Fibroblast of the aortic adventitia (primary cell): ENCODE measurements at places on chromosomes 1 and 21. TPM values are rescaled to one million over a fixed set of nuclear protein-coding genes. Genes with fewer than 3 reads are reported as not detected.

The TPTE gene
- not detected in 2 replicates for total RNA-seq

The PTPN22 gene
- 0.99 and 1.6 TPM in 2 replicates for total RNA-seq

The OR2G6 gene
- not detected in 2 replicates for total RNA-seq

The OR10K1 gene
- total RNA-seq: not detected in 2 replicates

The TMEM52 gene
- total RNA-seq: 0.72 TPM in 1 of 2 replicates, not detected in the other

The CD101 gene
- total RNA-seq: 0.09 and 0.41 TPM in 2 replicates

The LAMC2 gene
- total RNA-seq: 2.0 and 2.8 TPM in 2 replicates

The CTSS gene
- total RNA-seq: 2.3 and 31.6 TPM in 2 replicates

The F3 gene
- 6.9 and 24.0 TPM in 2 replicates for total RNA-seq

The CFAP45 gene
- total RNA-seq: 0.27 and 1.4 TPM in 2 replicates

The OR6N1 gene
- 0.16 TPM in 1 of 2 replicates, not detected in the other for total RNA-seq

The MTMR11 gene
- total RNA-seq: 7.3 and 22.1 TPM in 2 replicates

The UBE2U gene
- not detected in 2 replicates for total RNA-seq

The AMY1C gene
- not detected in 2 replicates for total RNA-seq

The AQP10 gene
- total RNA-seq: not detected in 2 replicates

The SLC19A2 gene
- total RNA-seq: 6.0 and 7.7 TPM in 2 replicates

The BMP8A gene
- not detected in 2 replicates for total RNA-seq

The CADM3 gene
- total RNA-seq: 6.0 TPM in 1 of 2 replicates, not detected in the other

The MUTYH gene
- 7.7 and 16.8 TPM in 2 replicates for total RNA-seq

The UTS2 gene
- total RNA-seq: not detected in 2 replicates

The SFN gene
- 1.1 TPM in 1 of 2 replicates, not detected in the other for total RNA-seq

The TSSK3 gene
- 1.2 and 2.3 TPM in 2 replicates for total RNA-seq

The KRTAP12-2 gene
- not detected in 2 replicates for total RNA-seq

The SLC35F3 gene
- total RNA-seq: not detected in 2 replicates

The NID1 gene
- total RNA-seq: 26.7 and 68.1 TPM in 2 replicates

The ITLN1 gene
- 0.49 TPM in 1 of 2 replicates, not detected in the other for total RNA-seq

The PLD5 gene
- total RNA-seq: under 0.01 TPM in 1 of 2 replicates, not detected in the other

The OR14I1 gene
- total RNA-seq: not detected in 2 replicates

The ANKRD65 gene
- total RNA-seq: 1.7 and 2.4 TPM in 2 replicates

The KCNJ9 gene
- 0.08 TPM in 1 of 2 replicates, not detected in the other for total RNA-seq

The CDA gene
- 0.27 TPM in 1 of 2 replicates, not detected in the other for total RNA-seq

The MNDA gene
- not detected in 2 replicates for total RNA-seq

The FAM72C gene
- 0.45 TPM in 1 of 2 replicates, not detected in the other for total RNA-seq

The KCNA2 gene
- not detected in 2 replicates for total RNA-seq

The HPCAL4 gene
- total RNA-seq: under 0.01 TPM in 1 of 2 replicates, not detected in the other

The SRGAP2B gene
- 32.3 and 99.2 TPM in 2 replicates for total RNA-seq

The SNX7 gene
- 80.3 and 83.0 TPM in 2 replicates for total RNA-seq

The PLEKHO1 gene
- total RNA-seq: 27.7 and 43.6 TPM in 2 replicates

The S100A9 gene
- total RNA-seq: not detected in 2 replicates

The IL6R gene
- 1.3 and 5.3 TPM in 2 replicates for total RNA-seq

The WNT3A gene
- not detected in 2 replicates for total RNA-seq

The CLIC6 gene
- total RNA-seq: 0.18 TPM in 1 of 2 replicates, not detected in the other

The UQCRHL gene
- 1.9 and 2.0 TPM in 2 replicates for total RNA-seq

The AMY2A gene
- not detected in 2 replicates for total RNA-seq
